Osteocyte (in vitro differentiated cells): ENCODE measurements at places on chromosomes 6 and 20. TPM values are rescaled to one million over a fixed set of nuclear protein-coding genes. Genes with fewer than 3 reads are reported as not detected.

- DNase-seq = no peak
These were observed 170.6 kb downstream of the OGFRL1 start for GRCh38 chr6:71459162-71459561.

GRCh38 chr6:87333033-87333432 is 4.0 kb upstream of the GJB7 start:
- no peak for DNase-seq

DNA sequence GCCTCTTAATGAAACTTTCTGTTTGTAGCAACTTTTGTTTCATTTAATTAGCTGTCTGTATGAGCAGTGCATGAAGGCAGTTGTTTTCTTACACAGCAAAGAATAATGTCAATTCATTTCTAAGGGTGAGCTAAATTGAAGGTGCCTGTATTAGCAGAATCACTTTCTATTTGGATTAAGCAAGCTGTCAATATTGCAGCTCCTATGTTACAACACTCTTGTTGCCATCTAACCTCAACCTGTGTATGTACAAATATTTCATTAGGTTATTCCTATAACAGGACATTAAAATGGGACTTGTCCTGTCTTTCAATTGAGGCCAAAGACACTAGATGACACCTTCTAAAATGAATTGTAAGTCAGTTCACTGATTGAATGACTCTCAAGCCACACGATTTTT is 647.5 kb downstream of the UTRN start:
- no peak for DNase-seq

DNA sequence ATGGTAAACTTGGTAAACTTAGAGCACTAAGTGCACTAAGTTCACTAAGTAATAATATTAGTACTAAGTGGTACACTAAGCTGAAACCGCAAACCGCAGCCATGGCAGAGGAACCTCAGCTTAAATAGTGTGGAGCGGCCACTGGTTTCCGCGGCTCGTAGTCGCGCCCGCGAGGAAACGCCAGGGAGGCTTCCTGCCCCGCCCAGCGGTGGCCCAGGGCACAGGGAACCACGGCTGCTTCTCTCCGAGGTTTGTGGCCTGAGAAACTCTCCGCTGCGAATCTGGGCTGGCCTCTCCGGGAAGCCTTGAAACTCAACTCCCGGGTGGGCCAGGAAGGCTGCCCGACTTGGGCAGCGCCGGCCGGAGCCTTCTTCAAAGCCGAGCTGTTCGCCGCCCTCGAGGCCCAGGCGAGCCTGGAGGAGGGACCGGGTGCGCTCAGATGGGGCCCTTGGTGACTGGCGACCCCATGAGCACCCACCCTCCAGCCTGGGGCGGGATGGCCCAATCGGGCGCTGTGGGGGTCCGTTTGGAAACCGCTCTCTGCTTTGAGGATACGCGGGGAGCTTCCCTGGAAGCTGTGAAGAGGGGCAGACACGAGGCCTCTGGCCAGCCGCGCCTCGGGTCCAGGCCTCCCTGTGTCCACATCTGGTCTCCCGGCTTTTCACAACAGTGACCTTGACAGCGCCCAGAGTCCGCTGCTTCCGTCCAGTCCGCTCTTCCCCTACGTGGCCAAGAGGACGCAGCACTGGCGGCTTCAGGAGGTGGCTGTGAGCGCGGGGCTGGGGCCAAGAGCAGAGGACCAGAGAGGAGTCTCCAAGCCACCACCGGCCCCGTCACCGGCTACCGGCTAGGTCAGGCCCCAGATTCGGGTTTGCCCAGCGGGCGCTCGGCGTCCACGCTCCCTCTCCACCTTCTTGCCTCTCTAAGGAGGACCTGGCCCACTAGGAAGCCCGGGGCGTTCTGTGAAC is 25.4 kb upstream of the HLA-E start:
- no peak for DNase-seq

Gene TNF
- not detected in 2 replicates for total RNA-seq

DNA sequence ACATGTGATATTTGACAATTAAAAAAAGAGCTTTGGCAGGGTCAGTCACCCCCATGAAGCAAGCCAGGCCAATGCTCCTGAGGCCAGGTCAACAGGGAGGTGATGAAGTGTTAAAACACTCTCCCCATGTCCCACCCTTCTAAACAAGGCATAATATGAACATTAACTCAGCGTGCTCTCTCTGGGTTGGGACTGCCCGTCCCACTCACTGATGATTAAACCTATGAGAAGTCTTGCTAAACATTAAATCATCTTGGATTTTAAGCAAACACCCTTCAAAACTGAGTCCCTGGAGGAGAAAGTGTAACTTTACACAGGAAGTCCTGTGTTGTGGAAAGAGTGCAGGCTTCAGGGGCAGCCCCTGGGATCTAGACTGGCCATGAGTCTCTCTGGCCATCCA is 558.5 kb downstream of the CD83 start:
- no peak for DNase-seq

- DNase-seq = no peak
These were observed 15.8 kb downstream of the POM121L2 start for GRCh38 chr6:27296106-27296783.

GRCh38 chr6:98980819-98981218 is 33.1 kb upstream of the FBXL4 start:
- no peak for DNase-seq

Gene LY6G6D
- not detected in 2 replicates for total RNA-seq

Gene NR2E1
- not detected in 2 replicates for total RNA-seq

DNA sequence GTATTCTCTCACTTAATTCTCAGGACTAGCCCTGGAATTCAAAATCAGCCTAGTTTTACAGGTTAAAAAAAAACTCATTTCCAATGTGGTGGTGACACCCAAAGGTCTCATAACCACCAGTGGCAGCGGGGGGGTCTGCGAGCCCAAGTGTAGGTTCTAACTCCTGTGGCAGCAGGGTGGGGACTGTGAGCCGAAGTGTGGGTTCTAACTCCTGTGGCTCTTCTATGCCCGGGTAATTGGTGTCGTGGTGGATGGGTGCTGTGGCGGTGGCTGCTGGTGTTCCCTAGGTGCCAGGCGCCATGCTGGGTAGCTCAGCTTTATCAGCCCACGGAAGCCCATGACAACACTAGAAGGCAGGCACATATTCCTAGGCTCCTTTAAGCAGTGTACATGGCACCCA is 4.9 kb upstream of the ANKRD60 start:
- peak; percentile 63 for DNase-seq

Gene GID8
- total RNA-seq = 33.5 and 35.8 TPM in 2 replicates

Gene GABRR1
- not detected in 2 replicates for total RNA-seq

Gene OR10C1
- total RNA-seq = not detected in 2 replicates
